Transverse colon (tissue), 4 donors: ENCODE measurements at places on chromosomes 1 and 21. TPM values are rescaled to one million over a fixed set of nuclear protein-coding genes. Genes with fewer than 3 reads are reported as not detected.
A peak's percentile ranks its signal among the peaks of the same experiment; 100 is the strongest.

DNA sequence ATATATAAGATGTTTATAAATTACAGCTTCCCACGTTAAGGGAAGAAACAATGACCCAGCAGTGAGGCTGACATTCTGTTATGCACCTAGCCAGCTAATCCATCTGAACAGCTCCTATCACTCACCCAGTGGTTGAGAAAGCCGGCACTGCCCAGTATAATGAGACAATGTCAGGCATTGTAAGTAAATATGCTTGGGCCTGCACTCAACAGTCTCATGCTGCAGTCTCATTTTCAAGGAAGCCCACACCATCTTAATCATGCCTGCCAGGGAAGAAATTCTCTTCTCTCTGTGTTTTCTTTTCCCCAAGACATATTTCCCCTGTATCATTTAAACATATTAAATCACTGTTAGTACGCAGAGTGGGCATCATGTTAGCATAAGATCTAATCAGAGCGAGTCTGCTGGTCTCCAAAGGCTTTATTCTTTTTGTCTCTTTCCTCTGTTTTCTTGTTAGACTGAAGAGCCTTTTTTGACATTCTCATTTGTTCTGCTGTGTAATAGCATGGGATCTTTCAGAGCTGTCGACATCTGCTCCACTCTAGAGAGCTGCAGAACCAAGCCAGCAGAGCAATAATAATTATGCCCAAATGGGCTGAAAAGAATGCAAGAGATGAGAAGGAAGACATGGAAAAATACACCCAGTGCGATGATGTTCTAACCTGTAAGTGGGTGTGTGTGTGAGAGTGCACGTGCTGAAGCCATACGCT, 67.6 kb upstream of the SLC22A15 start:
- DNase-seq = no peak

DNA sequence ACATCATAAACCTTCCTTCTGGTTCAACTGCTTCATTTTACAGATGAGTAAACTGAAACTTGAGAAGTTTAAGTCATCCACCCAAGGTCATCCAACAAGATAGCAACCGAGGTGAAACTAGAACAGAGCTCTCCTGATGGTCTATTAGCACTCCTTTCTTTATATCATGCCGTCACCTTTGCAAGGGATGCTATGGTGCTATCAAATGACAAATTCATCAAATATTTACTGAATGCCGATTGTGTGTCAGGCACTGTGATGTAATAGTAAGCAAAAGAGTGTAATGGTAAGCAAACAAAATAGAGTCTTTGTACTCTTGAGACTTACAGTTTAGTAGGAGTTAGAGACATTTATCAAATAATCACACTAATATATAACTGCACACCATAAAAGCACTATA, 14.0 kb upstream of the SGIP1 start:
- no peak for DNase-seq

DNA sequence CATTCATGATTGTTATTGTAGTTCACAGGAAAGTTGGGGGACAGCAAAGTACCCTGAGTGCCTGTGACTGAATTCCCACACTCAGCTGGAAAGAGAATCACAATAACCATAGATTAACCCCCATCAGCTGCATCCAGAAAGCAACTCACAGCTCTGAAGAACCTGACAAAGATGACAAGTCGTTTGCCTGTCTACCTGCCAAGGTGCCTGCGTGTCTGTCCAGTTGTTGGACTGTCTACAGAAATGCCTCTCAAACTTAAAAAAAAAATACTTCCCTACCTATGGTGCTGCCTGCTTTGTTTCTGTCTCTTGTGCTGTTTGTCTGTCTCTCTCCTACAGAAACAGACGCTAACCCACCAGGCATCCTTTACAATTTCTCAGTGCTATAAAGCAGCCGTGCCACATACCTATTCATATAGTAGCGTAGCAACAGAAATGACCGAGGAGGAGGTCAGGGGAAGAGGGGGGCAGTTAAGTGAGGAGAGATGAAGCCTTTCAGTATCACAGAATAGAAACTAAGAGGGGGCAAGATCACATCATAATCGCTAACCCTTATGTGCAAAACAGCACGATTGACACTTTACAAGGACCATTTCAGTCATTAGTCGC, 154.6 kb upstream of the HMGB4 start:
- no peak for DNase-seq

AUNIP gene
- not detected for total RNA-seq

DNA sequence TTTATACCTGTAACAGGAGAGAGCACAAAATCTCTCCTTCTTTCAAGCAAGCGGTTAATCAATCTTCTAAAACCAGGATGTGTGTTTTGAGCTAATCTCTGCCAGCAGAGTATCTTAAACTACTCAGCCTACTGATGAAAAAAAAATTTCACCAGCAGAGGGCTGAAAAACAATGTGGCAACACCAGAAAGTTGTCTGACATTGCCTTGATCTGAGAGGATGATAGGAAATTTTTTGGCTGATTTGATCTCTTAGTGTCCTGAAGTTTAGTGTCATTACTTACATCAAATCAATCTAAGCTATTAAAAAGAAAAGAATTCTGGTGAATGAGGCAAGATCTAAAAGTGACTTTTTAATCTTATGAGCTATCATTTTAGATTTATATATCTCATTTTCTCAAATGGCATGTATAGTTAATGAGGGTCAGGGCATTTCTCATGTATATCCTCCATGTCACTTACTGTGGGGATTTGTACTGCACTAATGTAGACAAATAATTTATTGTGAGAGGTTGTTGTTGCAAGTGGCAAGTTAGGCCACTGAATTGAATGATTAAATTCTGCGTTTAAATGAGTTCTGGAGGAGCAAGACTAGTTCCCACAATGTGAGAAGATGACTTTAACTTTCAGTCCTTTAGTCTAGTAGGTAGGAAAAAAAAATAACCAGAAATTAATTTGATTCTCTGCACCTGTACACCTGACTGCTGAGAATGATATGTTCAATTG, 10.9 kb downstream of the ADAMTS1 start:
- DNase-seq = no peak

- DNase-seq = no peak
These were observed 993.8 kb upstream of the NCAM2 start for GRCh38 chr21:20004367-20004766.

DNA sequence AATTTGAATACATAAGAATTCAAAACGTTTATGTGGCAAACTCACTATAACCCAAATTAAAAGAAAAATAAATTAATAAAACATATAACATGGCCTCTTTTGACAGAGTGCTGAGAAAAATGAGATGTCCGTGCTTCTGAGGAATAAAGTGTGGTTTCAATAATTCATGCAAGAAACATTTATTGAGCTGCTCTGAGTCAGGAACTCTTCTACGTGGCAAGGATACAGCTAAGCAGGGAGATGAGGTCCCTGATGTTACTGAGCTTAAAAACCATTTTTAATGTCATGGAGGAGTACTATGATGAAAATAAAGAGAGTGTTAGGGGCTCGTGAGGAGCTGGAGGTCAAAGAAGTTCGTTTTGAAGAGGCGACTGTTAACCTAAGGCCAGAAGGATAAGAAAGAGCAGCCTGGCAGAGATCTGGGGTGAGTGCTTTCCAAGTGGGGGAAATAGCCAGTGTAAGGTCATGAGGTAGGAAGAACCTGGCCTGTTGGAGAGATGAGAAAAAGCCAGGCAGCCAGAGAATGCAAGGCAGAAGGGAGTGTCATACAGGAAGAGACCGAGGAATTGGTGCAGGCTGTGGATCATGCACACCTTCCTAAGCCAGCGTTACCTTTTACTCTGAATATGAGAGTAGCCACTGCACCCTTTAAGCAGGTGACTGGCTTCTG, 182.2 kb upstream of the DUSP10 start:
- DNase-seq = no peak

- no peak for DNase-seq
These were observed 75.5 kb upstream of the RAB3GAP2 start for GRCh38 chr1:220347654-220348175.

- DNase-seq = no peak
These were observed 34.9 kb downstream of the WDR3 start for GRCh38 chr1:117964290-117965038.

- DNase-seq = no peak
These were observed 113.5 kb downstream of the NTNG1 start for GRCh38 chr1:107254306-107254705.

RBP7 gene
- not detected for total RNA-seq

DNA sequence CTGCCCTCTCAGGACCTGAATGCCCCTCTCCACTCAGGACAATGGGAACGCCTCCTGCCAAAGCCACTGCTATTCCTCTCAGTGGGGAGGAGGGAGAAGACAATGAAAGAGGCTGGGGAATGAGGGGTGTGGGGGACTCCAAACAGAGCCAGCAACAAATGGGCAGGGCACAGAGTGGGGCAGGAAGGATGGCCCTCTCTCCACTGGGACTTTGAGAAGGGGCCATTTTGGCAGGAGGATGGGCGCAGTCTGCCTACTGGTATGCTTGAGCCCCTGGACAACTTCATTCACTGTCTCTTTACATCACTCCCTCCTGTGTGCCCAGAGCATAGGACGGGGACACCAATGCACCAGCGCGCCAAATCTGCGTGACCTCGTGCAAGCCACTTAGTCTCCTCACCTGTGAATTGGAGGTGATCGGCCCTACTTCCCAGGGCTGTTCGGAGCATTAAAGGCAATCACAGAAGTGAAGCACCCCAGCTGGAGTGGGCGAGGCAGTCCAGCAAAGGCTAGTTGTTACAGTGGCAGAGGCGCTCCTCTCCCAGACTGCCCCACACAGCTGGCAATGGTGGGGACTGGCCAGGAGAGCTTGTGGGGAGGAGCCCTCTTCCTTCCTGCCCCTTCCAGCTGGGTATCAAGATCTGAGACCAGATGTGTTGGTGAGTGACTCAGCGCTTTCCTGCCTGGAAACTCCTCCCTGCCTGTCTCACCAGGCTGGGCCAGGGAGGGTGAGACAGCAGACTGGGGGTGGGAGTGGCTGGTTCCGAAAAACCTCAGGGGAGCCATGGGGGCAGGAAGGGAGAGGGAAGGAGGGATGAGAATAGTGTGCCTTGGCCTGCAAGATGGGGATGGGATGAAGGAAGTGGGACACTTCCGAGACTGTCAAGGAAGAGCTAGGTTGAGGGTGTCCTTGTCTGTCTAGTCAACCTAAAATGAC, 22.4 kb upstream of the SYNC start:
- DNase-seq = peak; percentile 65

GRCh38 chr1:212920896-212921295, 29.4 kb upstream of the VASH2 start:
- DNase-seq = no peak

DNA sequence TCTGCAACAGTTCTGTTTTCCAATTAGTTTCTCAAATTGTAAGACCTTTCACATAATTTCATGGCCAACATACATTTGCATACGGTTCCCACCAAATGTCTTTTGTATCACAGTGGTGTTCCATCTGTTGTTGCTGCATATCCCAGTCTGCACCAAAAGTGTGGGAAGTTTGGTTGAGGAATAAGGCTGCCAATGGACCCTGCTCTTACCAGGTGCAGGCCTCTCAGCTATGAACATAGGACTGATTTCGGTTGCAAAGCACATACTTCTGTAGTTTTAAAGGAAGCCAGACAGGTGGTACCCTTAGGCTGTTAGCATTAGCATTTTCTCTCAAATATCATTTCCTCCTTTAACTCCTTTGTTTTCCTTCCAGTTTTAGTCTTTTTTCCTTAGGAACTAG, 33.8 kb downstream of the ADGRL4 start:
- DNase-seq = no peak

LRRIQ3 gene
- 0.55 TPM for total RNA-seq

- no peak for DNase-seq
These were observed 13.7 kb upstream of the RPL5 start for GRCh38 chr1:92817986-92818764.

CNR2 gene
- total RNA-seq = 1.6 TPM

KRTAP13-2 gene
- 2.7 TPM for total RNA-seq

DNA sequence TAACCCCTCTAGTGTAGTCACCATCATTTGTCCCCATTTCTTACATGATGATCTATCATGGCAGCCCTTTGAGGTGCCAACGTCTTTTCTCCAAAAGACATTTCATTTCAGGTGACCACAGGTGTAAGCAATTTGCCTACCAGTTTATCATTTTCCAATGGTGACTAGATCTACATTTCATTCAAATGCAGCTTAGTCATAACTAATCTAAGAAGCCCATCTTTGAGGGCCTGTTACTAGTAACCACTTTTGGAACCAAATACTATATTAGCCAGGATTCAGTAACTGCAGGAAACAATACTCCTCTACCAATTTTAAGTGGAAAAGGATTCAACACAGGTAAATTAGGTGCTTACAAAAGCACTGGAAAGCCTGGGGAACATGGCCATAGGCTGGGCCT, 30.6 kb upstream of the TMEM54 start:
- DNase-seq = no peak

GRCh38 chr1:39205102-39205780, 746 bp downstream of the MACF1 start:
- DNase-seq = peak; percentile 23

TMEM81 gene
- not detected for total RNA-seq

DNA sequence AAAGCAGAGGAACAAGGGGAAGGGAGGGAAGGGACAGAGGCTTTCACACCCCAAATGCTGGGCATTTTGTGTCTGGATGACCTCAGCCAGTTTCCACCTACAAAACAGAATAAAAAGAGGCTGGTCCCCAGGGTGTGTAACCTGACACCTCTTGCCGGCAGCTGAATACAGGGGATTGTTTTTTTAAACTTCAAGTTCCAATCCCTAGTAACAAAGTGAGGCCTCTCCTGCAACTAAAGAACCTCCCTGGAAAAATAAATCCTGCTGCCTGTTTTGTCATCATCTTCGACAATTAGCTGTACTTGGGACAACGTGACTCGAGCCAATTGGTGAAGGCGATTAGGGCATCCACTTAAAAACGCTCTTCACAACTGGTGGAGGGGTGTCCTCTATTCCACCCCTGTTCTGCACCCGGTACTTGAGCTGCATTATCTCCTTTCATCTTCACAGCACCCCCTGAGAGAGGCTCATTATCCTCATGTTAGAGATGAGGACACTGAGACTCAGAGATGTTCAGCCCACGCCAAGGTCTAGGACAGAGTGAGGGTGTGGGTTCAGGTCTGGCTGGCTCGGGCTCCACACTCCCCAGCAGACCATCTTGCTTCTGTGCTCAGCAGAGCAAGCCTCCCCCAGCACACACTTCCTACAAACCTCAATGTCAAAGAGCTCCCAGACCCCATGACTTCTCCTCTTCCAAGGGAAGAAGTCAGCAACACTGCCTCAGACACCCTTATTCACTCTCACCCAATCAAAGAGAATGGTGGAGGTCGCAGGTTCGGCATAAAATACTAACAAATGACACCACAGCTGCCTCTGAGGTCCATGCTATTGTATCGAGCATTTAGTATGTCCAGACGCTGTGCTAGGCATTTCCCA, 15.2 kb downstream of the ITPKB start:
- no peak for DNase-seq

DNA sequence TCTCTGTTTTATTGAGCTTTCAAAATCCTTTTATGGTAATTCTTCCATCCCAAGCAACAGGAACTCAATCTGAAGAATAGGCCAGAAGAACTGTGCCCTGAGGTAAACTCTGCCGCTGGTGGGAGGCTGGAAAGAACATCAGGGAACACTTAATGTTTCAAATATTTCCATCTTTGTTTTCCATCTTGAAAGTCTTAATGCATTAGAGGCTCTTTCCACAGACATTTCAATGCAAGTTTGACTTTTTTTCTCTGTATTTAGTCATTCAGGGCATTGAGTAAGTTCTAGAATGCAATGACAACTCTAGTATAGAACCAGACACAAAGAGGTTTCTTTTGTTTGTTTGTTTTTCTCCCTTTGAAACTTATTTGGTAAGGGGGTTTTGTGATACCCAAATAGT, 61.5 kb downstream of the KIAA0040 start:
- DNase-seq = no peak

FCRL6 gene
- not detected for total RNA-seq
